ENCODE measurements at places on chromosomes 5 and 9.

- DNase-seq: no peak
These were observed 3.8 kb downstream of the DCANP1 start for GRCh38 chr5:135443161-135443960.

DNA sequence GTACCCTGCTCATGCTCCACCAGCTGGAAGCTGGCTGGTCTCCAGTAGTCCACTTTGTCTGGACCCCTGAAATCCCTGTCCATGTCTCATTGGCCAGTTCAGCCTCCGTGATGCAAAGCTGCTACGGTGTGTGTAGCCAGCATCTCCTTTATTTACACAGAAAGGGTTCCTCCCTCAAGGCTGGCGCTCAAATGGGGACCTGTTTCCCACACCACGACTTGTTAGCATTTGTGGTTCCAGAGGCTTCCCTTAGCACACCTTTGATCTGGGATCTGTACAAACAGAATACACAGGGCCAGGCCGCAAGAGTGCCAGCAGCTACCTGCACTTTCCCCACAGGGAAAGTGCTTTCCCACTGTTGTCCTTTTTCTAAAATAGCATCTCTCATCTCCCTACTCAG, 5.7 kb upstream of the SMU1 start:
- no peak for DNase-seq

DNA sequence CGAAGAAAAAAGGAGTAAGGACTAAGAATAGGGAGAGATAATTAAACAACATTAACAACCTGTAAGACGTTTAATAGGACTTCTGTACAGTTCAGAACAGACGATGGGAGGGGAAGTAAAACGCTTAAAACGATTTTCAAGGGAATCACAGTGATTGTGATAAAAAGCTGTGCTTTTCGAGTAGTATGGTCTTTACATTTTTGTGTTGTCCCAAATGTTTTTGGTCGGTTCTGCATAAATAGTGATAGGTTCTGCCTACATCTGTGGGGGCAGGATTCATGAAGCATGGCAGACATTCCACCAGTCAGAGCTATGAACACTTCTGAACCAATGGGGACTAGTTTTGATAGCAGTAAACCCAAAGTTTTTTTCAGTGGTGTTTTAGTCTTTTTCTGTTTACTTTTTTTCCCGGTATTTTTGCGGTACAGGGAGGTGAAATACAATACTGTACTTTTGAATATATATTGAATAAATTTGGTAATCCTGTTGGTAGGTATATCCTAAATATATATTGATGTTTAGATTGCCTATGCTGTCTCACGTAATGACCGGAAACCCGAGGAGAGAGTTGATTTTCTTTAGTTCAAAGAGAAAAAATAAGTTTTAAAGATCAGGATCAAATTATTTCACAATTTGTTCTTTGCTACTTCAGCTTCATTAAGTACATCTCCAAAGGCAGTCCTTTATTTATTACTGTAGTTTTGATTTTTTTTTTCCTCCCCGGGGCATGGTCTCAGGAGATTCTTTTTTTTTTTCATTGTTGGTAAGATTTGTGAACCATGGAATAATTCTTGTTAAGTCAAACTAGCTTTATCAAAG, 1.3 kb downstream of the ERBIN start:
- DNase-seq: no peak

DNA sequence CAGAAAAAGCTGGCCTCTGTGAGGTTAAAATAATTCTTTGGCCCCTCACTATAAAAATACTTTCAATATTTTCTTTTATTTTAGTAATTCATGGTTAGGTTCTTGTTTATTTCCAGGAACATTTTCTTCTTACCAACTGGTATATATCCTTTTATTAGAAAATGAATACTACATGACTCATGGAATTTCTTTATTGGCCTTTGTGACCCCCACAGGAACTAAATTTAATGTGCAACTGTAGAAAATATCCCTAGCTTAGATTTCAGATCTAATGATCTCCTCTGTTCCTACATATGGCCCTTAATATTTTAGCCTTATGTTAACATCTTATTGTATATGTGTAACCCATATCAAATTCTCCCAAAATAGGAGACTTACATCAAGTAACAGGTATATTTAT, 429.9 kb downstream of the NR2F1-AS1 start:
- DNase-seq: no peak

- DNase-seq: no peak
These were observed 107.4 kb upstream of the DMAC1 start for GRCh38 chr9:7906783-7907550.

- peak; percentile 60 for DNase-seq
These were observed 687.1 kb downstream of the TLE1 start for GRCh38 chr9:81002242-81002641.

- peak; percentile 48 for DNase-seq
These were observed 536.5 kb upstream of the BRINP1 start for GRCh38 chr9:119905724-119906123.

DNA sequence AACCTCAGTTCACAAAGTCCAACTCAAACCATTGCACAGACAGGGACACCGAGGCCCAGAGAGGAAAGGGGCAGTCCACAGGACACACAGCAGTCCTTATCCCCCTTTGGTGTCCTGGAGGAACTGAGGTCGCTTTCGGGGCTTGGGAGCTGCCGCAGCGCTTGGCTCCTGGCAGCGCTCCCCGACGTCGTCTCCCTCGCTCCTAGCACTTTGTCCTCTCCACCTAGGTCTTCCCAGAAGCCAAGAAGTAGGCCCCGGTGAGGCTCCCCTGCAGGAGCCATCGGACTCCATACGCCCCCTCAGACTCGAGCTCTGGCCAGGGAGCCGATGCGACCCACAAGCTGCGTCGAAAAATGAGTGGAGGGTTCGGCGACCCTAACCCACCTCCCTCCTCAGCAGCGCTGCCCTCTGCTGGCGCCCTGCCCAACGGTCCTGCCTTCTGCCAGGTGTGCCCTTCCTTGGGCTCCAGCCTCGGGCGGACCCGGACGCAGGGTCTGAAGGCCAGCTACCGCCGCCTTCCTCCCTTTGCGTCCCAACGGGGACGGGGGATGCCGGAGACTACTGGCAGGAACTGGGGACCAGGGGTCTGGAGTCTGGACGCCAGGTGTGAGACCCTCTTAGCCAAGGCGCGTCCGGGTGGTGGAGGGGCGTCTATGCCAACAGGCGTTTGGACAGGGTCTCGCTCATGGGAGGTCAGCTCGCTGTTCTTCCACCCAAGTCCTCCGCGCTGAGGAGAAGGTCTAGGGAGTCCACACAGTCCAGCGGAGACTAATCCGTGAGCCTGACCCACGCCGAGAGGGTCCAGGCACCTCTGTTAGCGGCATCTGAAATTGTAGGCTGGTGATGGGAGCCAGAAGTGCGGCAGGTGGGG, 2.1 kb upstream of the PRDM12 start:
- no peak for DNase-seq

DNA sequence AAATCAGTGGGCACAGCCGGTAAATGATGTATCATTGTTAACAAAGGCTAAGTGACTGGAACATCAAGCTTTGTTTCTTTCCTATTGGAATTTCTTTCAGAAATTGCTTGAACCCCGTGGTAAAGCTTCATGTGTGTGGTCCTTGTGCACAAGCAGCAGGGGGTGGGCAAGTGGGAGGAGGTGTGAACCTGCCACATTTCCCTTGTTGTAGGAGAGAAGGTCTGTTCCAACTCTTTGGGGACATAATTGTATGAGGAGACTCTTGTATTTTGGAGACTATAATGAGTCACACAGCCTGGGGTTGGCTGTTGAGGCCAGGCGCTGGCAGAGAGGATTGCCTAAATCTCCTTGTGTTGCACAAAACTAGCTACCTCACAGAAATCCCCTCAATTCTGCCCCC, 620.5 kb downstream of the IRX1 start:
- no peak for DNase-seq

GRCh38 chr9:3857673-3858072, 331.9 kb upstream of the RFX3 start:
- no peak for DNase-seq

- no peak for DNase-seq
These were observed 534.7 kb downstream of the CAAP1 start for GRCh38 chr9:26357803-26358344.

DNA sequence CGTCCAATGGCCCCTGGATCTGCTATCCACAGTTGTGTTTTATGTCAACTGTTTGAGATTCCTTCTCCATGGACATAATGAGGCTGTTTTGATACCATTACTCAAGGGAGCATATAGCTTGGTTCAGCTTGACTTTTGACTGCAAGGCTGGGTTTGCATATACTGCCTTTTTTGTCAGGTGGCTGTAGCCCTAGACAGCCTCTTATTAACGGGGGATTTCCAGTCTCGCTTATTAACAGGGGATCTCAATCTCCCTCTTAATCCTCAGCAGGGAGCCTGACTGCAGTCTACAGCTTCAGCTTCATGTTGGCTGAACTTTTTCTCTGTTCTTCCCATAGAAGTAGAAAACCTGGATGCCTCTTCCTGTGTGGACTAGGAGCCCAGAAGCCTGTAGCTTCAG, 73.7 kb upstream of the TNC start:
- DNase-seq: no peak
